ENCODE measurements at places on chromosomes 7 and 10.
A peak's percentile ranks its signal among the peaks of the same experiment; 100 is the strongest.

DNA sequence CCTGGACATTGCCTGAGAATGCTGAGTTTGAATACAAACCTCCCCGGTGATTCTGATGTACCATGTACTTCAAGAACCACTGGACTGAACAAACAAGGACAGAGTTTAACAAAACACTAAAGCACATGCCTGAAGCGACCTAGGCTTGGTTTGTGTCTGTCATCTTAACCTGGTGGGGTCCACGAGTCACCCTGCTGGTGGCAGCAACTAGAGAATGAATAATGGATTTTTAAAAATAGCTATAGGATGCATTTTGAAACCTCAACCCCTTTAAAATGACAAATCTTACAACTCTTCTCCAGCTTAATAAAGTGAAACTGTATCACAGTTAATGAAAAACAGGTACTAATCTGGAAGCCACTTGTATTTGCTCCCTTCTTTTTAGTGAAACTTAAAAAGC, 25.2 kb downstream of the CDHR3 start:
- no peaks in the 10 kb centered on the region for H3K36me3 ChIP-seq
- no peak for DNase-seq
- no peak overlapping the region for H3K27ac ChIP-seq
- H3K4me3 ChIP-seq, result no peak overlapping the region
- no peaks in the 10 kb centered on the region for H3K27me3 ChIP-seq

- no peak overlapping the region for H3K4me3 ChIP-seq
- no peak for DNase-seq
- no peak overlapping the region for H3K27ac ChIP-seq
- H3K4me1 ChIP-seq, result no peaks in the 10 kb centered on the region
- H3K36me3 ChIP-seq, result no peaks in the 10 kb centered on the region
These were observed 506.4 kb upstream of the C7orf33 start for GRCh38 chr7:148084138-148084537.

GRCh38 chr10:95755511-95756004, 405 bp upstream of the ENTPD1 start:
- no peak for DNase-seq
- H3K27me3 ChIP-seq, result peaks cover 42% of the 10 kb centered on the region
- H3K4me3 ChIP-seq, result peak overlapping the region; percentile 40

GRCh38 chr7:40175725-40176510, 41.1 kb downstream of the SUGCT start:
- no peaks in the 10 kb centered on the region for H3K36me3 ChIP-seq
- no peak for DNase-seq
- H3K27ac ChIP-seq, result no peak overlapping the region
- no peaks in the 10 kb centered on the region for H3K4me1 ChIP-seq

- H3K27ac ChIP-seq, result no peak overlapping the region
- DNase-seq, result no peak
- no peaks in the 10 kb centered on the region for H3K4me1 ChIP-seq
- H3K27me3 ChIP-seq, result no peaks in the 10 kb centered on the region
- H3K36me3 ChIP-seq, result no peaks in the 10 kb centered on the region
- no peak overlapping the region for H3K4me3 ChIP-seq
These were observed 449.0 kb upstream of the IGFBP3 start for GRCh38 chr7:46369933-46370654.
